Thyroid gland (tissue), 4 donors: ENCODE measurements at places on chromosomes 13 and 19. TPM values are rescaled to one million over a fixed set of nuclear protein-coding genes. Genes with fewer than 3 reads are reported as not detected.

GRCh38 chr19:30252214-30252613, 120.0 kb upstream of the ZNF536 start:
- DNase-seq: no peak
- no peaks in the 10 kb centered on the region for H3K4me1 ChIP-seq
- no peaks in the 10 kb centered on the region for H3K27me3 ChIP-seq
- no peaks in the 10 kb centered on the region for H3K36me3 ChIP-seq
- no peak overlapping the region for H3K27ac ChIP-seq

DNA sequence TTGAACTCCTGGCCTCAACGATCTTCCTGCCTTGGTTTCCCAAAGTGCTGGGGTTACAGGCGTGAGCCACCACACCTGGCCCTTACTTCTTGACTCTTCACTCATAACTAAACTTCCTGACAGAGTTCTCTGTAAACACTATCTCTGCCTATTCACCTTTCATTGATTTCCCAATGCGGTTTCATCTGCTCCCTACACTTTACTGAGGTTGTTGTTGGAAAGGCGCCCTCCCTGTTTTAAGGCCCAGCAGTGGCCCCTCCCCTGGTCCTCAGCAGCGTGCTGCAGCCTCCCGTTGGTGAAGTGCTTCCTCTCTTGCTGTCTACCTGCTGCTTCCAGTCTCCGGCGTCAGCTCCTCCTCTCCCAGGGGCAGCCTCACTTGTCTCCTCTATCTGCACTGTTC, 26.7 kb upstream of the CEBPA start:
- no peak overlapping the region for H3K4me3 ChIP-seq
- no peak overlapping the region for H3K27ac ChIP-seq
- DNase-seq: no peak
- H3K27me3 ChIP-seq: no peaks in the 10 kb centered on the region

- no peaks in the 10 kb centered on the region for H3K27me3 ChIP-seq
- no peak overlapping the region for H3K27ac ChIP-seq
- H3K4me1 ChIP-seq: no peaks in the 10 kb centered on the region
- no peaks in the 10 kb centered on the region for H3K36me3 ChIP-seq
- H3K4me3 ChIP-seq: no peak overlapping the region
Observed at GRCh38 chr13:95150555-95150954, 150.7 kb downstream of the ABCC4 start.

DNA sequence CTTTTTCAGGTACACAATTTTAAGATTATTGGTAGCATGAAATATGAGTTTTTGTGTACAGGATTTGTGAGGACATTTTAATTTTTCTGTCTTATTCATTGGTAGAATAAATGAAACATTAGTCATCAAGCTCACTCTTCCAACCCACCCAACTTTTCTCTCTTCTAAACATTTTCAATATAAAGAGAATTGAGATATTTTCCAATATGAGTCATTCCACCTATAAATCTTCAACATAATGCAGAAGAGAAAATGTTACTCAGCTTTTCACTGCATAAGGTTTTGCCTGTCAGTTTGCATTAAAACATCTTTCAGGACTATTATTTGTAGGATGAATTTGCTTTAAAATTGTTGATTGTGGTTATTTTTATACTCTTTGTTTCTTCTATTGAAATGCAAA, 330.7 kb downstream of the PCDH20 start:
- no peaks in the 10 kb centered on the region for H3K27me3 ChIP-seq
- no peak for DNase-seq
- H3K36me3 ChIP-seq: no peaks in the 10 kb centered on the region
- H3K27ac ChIP-seq: no peak overlapping the region
- H3K4me1 ChIP-seq: no peaks in the 10 kb centered on the region
- no peak overlapping the region for H3K4me3 ChIP-seq

GRCh38 chr13:51645154-51645650, 60.9 kb downstream of the WDFY2 start:
- DNase-seq: no peak
- no peak overlapping the region for H3K27ac ChIP-seq
- no peaks in the 10 kb centered on the region for H3K27me3 ChIP-seq
- no peaks in the 10 kb centered on the region for H3K36me3 ChIP-seq
- H3K4me1 ChIP-seq: peaks cover 24% of the 10 kb centered on the region

The FAM83E gene
- total RNA-seq: not detected

The ELSPBP1 gene
- total RNA-seq: not detected

DNA sequence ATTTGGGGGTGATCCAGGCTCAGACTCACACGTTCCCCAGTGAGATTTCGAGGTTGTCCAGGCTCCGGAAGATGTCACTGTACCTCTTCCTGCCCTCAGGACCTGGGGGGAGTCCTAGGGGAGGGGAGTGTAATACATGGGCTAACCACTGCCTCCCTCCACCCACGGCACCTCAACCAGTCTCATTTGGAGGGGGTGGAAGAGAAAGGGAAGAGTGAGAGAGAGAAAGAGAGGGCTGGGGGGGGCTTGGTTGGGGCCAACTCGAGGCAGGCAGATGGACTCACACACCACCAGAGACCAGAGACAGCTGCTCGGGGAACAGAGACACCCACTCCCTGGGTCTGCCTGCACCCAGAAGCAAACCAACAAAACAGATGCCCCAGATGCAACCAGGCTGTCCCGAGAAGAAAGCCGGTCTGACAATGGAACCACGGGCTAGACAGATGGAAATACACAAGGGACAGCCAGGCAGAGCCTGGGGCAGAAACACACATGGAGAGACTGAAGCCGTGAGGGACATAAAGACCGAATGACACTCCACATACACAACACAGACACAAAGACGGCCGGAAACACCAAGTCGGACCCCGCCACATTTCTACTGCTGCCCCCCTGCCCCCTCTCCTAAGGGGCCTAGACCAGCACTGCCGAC, 825 bp downstream of the GMIP start:
- peak overlapping the region; percentile 33 for H3K4me3 ChIP-seq
- no peak for DNase-seq
- H3K27ac ChIP-seq: no peak overlapping the region
- H3K36me3 ChIP-seq: peaks cover 30% of the 10 kb centered on the region
- no peaks in the 10 kb centered on the region for H3K27me3 ChIP-seq

DNA sequence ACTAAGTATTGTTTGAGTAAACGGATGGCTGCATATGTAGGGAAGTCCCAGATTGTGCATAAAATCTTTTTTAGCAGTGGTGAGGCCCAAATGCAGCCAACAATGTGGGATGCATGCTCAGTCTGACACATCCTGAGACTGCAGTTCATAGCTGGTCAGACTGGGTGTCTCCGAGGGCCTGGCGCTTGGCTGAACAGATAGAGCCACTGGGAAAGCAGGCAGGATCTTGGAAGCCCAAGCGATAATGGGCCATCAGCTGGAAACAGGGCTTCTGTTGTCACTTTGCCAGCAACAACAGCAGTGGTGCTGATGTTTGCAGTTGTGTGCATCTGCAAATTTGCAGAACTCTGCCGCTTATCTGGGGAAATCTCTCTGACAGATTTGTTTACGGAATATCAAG, 36.1 kb downstream of the MTUS2 start:
- no peaks in the 10 kb centered on the region for H3K36me3 ChIP-seq
- no peak overlapping the region for H3K4me3 ChIP-seq
- H3K4me1 ChIP-seq: no peaks in the 10 kb centered on the region
- H3K27me3 ChIP-seq: no peaks in the 10 kb centered on the region
- DNase-seq: no peak
- H3K27ac ChIP-seq: no peak overlapping the region

- peak; percentile 37 for DNase-seq
- H3K36me3 ChIP-seq: no peaks in the 10 kb centered on the region
- no peaks in the 10 kb centered on the region for H3K27me3 ChIP-seq
Observed at GRCh38 chr13:41311406-41312175, 524 bp downstream of the NAA16 start.

The TRAPPC6A gene
- total RNA-seq: 49.5 TPM
